ENCODE measurements at places on chromosomes 4 and X. TPM values are rescaled to one million over a fixed set of nuclear protein-coding genes. Genes with fewer than 3 reads are reported as not detected.

DNA sequence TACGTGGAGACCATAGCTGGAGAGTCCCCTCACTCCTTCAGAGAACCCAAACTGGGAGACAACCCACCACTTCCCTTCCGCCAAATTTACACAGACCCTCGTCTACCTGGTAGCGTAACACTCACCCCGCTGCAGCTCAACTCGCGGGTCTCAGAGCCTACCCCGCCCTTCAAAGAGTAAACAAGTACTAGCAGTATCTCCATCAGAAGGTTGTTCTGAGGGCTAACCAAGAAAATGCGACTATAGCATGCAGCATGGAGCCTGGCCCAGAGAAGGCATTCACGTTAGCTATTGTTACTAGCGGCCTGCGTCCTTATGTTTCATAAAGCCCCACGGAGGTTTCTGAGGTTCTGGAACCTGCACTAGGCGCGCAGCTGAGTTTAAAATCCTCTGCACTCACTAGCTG, 531 bp upstream of the MANBA start:
- no peak for DNase-seq

GRCh38 chrX:103488332-103488731, 31.0 kb downstream of the RAB40A start:
- DNase-seq = no peak

- DNase-seq = no peak
Observed at GRCh38 chrX:41556958-41557357, 109.8 kb downstream of the NYX start.

DNA sequence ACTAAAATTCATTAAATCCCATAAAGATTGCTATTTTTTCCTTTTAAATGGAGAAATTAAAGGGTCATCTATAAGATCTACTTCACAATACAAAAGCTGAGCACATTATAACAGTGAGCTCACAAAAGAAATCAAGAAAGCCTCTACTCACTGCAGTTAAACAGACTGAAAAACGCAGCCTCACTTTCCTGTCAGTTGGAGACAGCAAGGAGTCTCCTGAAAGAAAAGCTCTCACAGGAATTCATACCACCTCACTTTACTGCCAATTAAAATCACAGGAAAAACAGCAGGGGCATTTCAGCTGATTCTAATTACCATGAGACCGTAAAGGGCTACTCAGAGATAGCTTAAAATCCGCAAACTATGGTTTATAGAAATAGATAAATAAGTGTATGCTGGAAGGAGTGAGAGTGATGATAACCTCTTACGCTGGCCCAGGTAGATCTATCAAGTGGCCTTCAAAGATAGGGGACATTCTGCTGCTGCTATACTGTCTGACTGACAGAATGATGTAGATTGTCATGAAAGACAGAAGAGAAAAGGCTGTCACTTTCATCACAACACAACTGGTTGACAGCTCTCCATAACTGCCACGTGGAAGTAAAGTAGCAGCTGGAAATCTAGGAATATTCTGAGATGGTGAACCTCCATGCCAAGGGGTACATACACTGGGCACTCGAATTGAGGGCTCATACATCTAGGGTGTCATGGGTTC, 1333.7 kb upstream of the DIAPH2 start:
- no peak for DNase-seq

DNA sequence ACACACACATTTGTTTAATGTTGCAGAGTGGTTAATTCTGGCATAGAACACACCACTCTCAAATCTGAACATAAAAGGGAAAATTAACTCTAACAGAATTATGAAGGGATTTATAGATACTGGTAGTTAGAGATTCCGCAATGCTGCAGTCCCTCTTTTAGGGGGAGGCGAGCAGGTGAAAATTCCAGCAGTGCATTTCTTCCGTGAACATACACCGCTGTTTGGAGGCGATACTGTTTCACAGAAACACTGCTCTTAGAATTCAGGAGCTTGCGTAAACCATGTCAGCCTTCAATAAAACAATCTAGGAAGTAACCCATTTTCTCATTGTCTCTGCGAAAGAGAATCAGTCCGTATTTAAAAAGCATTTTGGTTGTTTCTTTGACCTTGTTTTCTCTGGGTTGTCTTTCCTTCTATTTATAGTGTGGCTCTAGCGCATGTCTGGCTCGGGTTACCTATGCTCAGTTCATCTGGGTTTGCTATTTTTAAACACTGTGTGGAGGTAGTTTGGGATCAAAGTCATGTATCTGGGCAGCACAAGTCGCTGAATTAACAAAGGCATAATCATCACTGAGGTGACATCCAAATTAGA, 90.4 kb downstream of the GPAT3 start:
- no peak for DNase-seq

DNA sequence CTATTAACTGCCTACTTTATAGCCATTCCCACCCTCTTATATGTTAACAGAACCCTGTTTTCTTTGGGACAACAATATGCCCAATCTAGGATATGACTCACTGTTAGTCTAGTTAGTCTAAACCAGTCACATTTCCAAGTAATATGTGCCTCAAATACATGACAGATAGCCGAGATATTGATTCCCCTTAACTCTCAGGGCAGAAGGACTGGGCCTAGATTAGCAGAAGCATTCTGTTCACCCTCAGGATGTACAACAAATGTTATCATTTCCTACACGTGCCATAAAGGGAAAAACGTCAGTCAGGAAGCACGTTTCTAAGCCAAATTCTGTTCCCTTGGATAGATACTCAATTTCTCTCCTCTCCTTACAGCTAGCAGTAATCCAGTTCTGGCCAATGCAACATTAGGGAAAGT, 114.1 kb downstream of the SLC10A7 start:
- DNase-seq = no peak

DNA sequence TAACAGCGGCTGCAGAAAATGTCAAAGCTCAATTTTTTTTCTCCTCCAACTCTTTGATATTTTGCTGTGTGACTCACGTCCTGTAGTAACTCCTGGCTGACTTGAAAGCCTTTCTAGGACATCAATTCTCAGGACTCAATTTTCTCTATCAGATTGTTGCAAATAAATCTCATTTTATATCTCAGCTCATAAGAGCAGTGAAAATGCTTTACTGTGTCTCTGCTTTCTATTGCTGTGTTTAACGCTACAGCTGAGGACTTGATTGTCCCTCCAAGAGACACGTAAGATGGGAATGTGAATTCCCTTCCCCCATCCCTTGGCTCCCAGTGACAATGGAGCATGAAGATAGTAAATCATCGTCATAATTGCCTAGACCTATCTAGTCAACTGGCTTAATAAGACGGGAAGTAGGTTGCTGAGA, 20.5 kb upstream of the CBR4 start:
- no peak for DNase-seq

DNA sequence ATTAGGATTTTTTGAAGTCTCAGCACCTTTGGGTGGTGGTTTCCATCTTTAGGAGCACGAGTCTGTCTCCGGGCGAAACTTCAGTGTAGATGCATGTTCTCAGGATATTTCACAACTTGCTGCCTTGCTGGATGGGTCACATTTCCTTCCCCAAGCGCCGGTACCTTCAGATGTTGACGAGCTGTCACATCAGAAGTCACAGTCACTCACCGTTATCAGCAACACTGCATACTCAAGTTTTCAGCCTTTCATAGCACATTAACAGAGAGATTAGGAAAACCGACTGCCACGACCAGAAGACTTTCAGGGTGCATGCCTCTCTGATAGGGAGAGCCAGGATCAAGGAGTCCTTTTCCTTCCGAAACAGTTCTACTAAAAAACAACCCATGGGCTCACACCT, 77.8 kb downstream of the SHROOM2 start:
- DNase-seq = no peak

GRCh38 chr4:172153719-172154118, 340.5 kb downstream of the GALNTL6 start:
- DNase-seq = no peak

GRCh38 chrX:105648732-105649131, 173.6 kb upstream of the NRK start:
- no peak for DNase-seq

DNA sequence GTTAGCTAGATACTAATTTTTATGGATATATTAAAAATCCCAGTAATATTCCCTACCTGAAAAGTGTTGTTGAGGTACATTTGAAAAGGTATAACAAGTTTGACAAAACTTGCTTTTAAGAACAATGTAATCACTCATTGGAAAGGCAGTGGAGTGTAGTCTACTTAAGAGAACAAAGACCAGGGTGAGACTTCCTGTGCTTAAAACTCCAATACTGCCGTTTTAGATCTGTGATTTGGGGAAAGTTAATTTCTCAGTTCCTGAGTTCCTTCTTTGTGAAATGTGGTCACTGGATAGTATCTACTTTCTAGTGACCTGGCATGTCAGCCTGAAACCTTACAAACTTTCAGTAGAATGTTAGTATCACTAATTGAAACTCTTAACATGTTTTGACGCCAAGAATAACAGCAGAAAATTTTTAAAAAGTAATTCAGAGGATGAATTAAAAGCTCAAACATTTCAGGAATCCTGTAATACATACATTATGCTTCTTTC, 56.8 kb downstream of the PCDH7 start:
- DNase-seq = no peak

DNA sequence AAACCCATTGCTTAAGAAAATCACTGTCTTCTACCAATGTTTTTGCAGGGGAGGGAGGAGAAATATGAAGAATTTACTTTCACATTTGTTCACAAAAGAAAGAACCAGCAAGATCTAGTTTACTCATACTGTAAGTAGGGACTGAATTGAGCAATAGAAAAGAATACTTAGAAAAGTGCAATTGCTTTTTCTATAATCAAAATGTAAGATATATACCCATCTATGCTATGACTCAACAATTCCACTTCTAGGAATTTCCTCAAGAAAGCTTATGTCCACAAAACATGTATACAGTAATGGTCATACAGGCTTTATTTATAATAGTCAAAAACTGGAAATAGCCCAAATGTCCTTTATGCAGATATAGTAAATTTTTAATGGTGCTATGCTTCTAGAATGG, 196.4 kb downstream of the LRBA start:
- no peak for DNase-seq

GRCh38 chr4:148808416-148808815, 366.2 kb upstream of the NR3C2 start:
- no peak for DNase-seq

- DNase-seq = no peak
Observed at GRCh38 chr4:34485252-34485651, 1759.1 kb downstream of the ARAP2 start.

- no peak for DNase-seq
Observed at GRCh38 chrX:48676893-48677270, 6.7 kb upstream of the WAS start.

DNA sequence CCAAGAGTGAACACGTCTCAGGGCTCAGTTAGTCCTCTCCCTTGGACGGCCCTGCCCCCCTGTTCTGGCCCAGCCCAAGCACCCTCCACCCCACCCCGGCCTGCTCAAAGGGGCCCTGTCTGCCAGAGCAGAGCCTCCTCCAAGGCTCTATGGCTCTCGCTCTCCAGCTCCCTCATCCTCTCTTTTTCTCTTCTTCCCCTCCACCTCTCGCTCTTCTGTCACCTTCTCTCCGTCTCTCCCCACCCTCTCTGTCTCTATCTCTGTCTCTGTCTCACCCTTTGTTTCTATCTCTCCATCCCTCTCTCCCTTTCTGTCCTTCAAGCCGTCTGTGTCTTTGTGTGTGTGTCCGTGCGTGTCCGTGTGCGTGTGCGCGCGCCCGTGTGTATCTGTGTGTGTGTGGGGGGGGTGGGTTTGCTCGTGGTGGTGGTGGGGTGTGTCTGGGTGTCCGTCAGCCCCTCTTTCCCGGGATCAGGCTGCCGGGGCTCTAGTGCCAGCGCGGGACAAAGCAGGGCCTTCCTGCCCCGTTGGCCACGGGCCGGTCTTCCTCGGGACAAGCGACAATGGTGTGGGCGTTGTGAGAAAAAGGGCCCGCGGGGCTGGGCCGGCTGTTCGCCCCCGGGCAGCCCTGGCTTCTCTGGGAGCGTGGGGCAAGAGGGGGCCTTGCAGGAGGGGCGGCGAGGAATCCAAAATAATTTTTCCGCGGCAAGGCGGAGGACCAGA, 8.7 kb downstream of the FRG2 start:
- DNase-seq = no peak

- DNase-seq = no peak
Observed at GRCh38 chr4:176883681-176884418, 91.1 kb upstream of the VEGFC start.

DNA sequence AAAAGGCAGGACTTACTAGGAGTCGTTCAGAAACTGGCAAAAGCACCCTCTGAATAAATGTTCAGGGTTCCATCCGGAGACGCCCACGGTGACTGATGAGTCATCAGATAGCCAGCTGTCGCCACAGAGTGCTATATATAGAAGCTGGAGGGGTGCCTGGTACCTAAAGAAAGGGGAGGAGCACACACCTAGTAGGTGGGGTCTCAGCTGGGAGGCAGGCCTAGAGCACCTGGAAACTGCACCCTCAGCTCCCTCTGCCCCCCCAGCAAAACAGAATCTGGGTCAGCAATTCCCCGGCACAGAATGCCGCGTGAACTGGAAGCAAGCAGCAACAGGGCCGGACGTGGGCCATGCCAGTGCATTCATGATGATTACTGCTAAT, 242.0 kb downstream of the BCOR start:
- DNase-seq = no peak

DNA sequence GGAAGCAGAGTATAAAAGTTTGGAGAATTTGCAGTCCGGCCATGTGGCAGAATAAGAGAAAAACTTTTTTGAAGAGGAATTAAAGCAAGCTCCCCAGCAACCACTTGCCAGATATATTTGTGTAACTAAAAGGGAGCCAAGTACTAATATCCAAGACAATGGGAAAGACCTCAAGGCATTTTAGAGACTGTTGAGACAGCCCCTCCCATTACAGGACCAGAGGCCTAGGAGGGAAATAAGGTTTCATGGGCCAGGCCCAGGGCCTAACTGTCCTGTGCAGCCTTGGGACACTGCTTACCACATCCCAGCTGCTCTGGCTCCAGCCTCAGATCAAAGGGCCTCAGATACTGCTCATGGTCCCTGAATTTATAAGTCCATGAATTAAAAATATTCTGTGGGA, 659.4 kb downstream of the PCDH19 start:
- no peak for DNase-seq

DNA sequence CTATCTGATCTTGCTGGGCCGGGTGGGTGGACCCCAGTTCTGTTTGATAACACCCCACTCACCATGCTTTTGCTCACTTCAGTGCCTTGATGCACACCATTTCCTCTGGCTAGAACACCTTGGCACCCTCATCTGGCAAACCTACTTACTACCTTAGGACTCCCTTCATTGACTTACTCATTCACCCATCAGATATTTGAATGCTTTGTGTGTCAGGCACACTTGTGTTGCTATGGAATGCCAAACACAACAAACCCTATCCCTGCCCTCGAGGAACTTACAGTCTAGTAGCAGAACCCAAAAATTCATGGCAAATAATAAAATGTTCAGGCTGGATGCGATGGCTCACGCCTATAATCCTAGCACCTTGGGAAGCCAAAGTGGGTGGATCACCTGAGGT, 13.9 kb downstream of the CCNG2 start:
- no peak for DNase-seq

- no peak for DNase-seq
Observed at GRCh38 chr4:93334003-93334402, 494.6 kb upstream of the ATOH1 start.

Gene EDA
- total RNA-seq = 12.4 TPM

Gene MAGEE2
- total RNA-seq = 0.16 TPM

Measured in Right ventricle myocardium inferior (tissue), 1 donor.